ENCODE measurements at places on chromosomes 16 and 17.
A peak's percentile ranks its signal among the peaks of the same experiment; 100 is the strongest.

DNA sequence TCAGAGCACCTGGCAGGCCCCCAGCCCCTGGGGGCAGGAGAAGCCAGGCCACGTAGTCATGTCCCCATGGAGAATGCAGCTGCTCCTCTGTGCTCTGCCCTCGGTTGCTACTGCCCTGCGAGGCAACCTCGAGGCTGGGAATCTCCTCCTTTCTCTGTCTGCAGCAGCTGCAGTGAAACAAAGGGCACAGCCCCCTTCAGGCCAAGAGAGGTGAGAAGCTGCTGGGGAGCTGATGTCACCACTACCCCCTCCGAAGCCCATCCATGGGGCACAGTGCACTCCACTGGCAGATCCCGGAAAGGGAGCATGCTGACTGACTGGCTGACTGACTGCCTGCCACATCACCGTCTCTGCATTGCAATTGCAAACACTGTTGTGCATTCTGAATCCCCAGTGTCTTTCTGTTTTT is 103.7 kb downstream of the GRIN2A start:
- no peak for DNase-seq

DNA sequence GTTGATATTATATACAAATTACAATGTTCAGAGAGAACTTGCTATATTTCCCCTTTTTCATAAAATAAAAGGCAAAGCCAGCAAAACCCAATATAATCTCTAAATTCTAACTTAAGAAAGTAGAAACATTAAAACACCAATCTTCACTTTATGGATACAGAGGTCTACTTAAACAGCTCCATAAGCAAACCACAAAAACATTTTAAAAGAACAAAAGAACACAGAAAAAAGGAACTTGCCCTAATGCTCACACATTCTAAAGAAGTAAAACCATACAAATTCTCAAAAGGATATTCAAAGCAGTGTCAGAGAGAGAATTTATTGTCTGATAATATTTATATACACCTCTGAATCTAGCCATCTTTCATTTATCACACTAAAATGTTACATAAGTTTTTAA is 606 bp downstream of the ABCA10 start:
- DNase-seq, result no peak

- no peak for DNase-seq
Observed at GRCh38 chr17:34163646-34164045, 91.4 kb upstream of the CCL2 start.

DNA sequence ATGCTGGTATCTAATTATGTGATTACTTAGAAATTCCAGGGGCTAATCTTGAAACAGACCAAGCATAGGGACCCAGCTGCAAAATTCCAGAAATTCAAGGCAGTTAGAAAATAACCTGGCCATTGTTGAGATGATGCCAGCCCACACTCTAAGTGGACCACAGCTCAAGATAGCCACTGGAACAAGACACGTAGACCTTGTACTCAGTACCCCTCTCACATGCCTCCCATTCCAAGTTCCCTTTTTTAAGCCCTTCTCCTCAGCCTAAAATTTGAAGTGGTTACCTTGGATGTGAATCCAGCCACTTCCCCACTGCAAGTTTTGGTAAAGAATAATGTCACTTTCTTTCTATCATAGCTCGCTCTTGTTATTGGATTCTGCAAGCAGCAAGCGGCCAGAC is 4.1 kb upstream of the ZNF19 start:
- no peak for DNase-seq

DNA sequence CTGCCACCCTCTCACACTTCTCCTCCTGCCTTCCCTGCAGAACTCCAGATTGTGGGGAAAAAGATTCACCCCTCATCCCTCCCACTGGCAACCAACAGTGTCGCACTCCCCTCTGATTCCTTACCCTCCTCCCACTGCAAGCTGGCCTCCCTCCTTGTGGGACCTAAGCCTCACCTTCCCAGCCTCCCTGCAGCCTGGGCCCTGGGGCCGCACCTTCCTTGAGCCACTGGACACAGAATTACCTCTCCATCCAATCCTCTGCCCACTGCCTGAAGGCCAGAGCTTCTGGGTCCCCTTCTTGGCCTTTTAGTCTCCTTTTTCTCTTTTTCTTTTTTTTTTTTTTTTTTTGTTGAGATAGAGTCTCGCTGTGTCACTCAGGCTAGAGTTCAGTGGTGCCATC is 33.9 kb downstream of the NGFR start:
- no peak for DNase-seq

- DNase-seq, result no peak
Observed at GRCh38 chr16:10678655-10679054, 16.1 kb downstream of the TEKT5 start.

GRCh38 chr16:31322500-31322899 is 32.5 kb upstream of the ITGAX start:
- no peak for DNase-seq

DNA sequence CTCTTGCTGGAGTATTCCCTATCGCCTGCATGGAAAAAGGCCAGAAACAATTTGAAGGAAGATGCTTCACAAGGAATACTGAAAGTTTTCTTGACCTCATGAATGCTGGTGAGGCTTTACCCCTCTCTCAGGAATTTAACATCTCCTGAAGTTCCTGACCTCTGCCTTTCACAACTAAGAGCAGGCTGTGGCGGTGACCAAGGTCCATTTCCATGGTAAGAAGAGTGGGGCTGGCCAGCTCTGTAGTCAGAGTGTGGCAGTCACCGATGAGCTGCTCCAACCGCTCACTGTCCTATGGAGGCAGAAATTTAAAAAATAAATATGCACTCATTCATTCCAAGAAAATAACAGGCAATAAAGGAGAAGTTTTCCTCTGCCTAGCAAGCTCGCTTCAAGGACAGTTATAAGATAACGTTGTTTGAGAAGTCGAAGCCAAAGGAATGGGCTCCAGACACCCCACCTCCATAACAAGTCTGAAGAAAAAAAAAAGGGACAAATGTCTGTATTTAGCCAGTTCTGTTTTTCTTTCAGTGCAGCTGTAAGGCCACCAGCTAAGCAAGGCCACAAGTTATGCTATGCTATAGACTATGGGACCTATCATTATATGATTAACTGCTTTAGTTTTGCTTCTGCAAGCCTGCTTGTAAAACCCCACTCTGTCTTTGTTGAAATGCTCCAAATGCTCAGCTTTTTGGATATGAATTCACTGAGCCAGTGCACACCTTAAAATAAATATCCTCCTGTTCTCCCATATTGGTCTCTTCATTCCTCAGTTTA is 6.0 kb upstream of the CCL4L2 start:
- no peak for DNase-seq

GRCh38 chr17:7888184-7888920 is at the start of gene CHD3:
Gene CHD3, plus strand, starts transcription at chr17:7888789. Its CDS starts 212 bp downstream, at chr17:7889001.
- DNase-seq, result peak; percentile 61

GRCh38 chr17:64162554-64162953 is 32.6 kb upstream of the ERN1 start:
- DNase-seq, result no peak

- peak; percentile 70 for DNase-seq
Observed at GRCh38 chr17:38867179-38867967, 2.5 kb upstream of the LASP1 start.

DNA sequence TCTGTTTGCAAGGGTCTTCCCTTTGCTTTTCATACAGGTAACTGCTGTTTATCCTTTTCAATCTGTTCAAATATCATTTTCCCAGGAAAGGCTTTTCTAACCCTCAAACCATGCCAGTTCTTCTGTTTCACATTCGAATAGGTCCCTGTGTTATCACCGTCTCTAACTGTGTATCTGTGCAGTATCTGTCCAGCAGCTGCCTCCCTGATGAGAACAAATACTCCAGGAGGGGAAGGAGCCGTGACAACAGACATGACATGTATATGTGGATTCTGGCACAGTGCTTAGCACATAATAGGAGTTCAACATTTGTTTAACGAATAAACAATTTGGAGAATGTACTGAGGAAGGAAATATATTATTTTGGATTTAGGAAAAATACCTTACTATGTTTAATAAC is 95.7 kb downstream of the STX8 start:
- no peak for DNase-seq

DNA sequence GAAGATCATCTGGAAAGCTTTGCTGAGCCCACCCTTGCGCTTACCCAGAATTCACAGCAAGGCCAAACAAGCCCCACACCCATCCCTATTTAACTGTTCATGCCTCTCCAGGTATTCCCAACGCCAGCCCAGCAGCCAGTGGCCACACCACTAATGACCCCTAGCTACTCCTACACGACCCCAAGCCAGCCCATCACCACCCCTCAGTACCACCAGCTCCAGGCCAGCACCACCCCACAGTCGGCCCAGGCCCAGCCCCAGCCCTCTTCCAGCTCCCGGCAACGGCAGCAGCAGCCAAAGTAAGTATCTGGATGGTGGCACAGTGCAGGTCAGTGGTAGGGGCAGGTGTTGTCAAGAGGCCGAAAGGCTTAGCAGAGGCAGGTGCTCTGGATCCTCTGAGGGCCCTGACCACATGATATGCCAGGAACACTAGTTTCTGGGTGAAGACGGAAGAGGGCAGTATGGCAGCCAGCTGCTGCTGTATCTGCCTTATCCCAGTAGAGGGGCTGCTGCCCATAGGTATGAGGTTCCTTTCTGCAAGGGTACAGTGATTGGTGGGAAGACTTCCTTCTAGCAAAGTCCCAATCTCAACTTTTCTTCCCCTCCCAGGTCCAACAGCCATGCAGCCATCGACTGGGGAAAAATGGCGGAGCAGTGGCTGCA is 10.7 kb downstream of the PROCA1 start:
- no peak for DNase-seq

GRCh38 chr16:63497408-63497807 is 1461.2 kb upstream of the CDH8 start:
- no peak for DNase-seq

GRCh38 chr16:66383551-66383950 is 17.1 kb downstream of the CDH5 start:
- no peak for DNase-seq

- no peak for DNase-seq
Observed at GRCh38 chr17:52606098-52606497, 447.6 kb upstream of the CA10 start.

DNA sequence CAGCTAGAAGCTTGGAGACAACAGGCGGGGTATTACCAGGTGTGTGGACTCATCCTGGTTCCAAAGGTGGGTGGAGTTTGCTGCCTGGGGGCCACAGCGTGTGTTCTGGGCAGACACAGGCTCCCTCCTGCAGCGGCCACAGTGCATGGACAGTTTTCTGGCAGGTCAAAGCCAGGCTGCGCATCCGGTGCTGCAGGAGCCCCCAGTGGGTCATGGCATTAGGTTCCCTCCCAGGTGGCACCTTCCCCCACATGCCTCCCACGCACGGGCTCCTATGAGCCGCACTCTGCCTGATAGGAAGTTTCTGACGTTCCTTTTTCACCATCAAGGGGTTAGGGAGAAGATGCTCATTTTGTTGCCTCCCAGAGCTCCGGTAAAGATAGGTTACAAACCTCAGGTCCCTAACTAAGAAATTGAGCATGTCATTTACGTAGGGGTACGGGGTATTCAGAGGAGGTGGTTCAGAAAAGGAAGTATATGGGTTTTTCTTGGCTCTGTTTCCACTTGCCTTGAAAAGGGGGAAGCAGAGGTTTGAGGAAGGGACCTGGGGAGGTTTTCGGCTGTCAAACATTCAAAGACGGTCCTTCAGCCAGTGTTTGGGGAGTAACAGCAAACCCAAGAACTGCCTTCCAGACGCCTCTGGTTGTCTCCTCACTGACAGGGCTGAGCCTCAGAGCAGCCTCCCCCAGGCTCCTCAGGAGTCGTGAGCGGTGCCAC is 32.7 kb upstream of the NAT9 start:
- DNase-seq, result no peak

DNA sequence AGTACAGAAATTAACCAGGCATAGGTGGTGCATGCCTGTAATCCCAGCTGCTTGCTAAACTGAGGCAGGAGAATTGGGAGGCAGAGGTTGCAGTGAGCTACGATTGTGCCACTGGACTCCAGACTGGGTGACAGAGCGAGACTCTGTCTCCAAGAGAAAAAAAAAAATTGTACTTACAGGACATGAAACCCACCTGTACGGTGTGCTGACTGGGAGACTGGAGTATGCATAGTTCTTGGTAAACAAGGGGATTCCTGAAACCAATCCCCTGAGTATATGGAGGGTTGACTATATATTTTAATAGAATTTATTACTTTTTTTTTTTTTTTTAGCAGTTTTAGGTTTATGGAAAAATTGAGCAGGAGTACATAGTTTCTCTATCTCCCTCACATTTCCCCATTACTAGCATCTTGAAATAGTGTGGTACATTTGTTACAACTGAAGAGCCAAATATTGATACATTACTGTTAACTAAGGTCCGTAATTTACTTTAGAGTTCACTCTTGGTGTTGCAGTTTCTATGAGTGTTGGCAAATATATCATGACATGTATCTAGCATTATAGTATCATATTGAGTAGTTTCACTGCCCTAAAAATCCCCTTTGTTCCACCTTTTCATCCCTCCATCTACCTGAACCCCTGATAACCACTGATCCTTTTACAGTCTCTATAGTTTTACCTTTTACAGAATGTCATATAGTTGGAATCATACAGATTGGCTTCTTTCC is 19.3 kb downstream of the TENT4B start:
- DNase-seq, result no peak

DNA sequence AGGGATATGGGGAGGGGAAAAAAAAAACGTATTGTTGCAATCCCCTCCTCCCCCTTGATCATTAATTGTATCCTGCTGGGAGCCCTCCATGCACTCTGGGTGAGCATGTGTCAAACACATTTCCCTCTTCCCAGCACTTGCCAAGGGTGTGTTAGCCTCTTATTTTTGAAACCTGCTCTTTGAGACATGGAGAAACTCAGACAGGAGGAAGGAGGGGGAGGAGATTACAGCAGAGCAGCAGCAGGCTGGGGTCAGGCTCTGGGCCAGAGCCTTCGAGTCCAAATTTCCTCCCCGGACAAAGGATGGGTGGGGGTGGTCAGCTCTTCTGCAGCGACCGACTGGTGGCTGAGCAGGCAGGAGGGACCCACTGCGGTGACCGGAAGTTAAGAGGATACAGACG is 64.7 kb downstream of the SOX9 start:
- no peak for DNase-seq

DNA sequence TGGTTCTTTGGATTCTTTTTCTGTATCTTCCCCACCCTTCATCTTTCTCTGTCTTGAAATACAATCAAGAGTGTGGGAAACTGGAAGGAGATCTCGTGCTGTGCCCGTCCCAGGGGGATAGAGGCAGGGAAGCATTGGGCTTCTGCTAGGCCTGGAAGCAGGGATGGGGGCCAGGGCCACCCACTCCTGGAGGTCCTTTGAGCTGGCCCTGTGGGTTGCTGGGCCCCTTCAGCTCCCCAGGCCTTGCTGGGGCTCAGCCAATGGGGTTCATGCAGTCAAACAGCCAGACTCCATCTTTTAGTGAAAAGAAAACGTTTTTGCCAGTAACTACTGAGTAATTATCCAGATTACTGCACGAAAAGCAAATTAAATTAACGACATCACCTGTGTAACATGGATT is 67.8 kb downstream of the CCDC182 start:
- no peak for DNase-seq

DNA sequence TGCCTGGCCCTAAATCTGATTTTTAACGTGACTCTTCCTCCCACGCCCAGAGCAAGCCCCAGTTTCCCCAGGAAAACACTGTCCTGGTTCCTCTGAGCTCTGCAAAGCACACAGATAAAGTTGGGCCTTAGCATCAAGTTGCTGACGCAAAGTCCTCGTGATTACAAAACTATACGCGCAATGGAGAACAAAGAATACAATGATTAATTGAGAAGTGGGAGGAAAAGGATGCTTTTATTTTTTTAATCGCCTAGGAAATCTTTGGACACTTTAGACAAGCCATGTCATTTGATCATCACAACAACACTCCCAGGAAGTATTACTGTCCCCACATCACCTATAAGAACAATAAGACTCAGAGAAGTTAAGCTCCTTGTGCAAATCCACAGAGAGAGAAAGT is 30.5 kb upstream of the CES5A start:
- DNase-seq, result no peak
